ENCODE measurements at places on chromosomes 16 and 17.

DNA sequence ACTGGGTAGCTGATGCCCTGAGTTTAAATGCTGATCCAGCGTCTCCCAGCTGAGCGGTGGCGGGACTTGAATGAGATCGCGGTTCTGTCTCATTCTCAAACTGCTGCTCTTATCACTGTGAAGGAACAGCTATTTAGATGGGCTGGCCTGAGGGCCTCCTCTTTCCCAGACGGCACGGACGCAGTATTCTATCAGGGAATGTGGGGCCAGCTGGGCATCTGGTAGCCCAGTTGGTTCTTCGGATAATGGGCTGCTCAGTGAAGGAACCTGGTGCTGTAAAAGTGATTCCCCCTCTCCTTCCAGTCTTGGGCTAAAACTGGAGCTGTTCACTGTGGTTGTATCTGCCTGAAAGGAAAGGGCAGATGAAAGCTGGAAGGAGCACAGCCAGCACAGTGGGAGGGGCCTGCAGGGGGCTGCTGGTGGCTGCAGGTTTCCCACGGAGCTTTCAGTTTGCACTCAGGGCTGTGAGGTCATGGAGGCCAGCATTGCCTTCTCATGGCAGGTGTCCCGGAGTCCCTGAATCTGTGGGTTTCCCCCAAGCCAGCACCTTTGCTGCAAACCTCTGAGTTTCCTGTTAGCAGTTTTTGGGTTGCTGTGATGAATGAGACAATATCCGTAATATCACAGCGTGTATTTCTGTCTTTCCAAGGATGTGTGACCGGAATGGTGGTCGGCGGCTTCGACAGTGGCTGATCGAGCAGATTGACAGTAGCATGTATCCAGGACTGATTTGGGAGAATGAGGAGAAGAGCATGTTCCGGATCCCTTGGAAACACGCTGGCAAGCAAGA is 3.6 kb downstream of the IRF8 start:
- no peak for DNase-seq

- no peak for DNase-seq
These were observed 24.9 kb upstream of the CRYM start for GRCh38 chr16:21302898-21303528.

DNA sequence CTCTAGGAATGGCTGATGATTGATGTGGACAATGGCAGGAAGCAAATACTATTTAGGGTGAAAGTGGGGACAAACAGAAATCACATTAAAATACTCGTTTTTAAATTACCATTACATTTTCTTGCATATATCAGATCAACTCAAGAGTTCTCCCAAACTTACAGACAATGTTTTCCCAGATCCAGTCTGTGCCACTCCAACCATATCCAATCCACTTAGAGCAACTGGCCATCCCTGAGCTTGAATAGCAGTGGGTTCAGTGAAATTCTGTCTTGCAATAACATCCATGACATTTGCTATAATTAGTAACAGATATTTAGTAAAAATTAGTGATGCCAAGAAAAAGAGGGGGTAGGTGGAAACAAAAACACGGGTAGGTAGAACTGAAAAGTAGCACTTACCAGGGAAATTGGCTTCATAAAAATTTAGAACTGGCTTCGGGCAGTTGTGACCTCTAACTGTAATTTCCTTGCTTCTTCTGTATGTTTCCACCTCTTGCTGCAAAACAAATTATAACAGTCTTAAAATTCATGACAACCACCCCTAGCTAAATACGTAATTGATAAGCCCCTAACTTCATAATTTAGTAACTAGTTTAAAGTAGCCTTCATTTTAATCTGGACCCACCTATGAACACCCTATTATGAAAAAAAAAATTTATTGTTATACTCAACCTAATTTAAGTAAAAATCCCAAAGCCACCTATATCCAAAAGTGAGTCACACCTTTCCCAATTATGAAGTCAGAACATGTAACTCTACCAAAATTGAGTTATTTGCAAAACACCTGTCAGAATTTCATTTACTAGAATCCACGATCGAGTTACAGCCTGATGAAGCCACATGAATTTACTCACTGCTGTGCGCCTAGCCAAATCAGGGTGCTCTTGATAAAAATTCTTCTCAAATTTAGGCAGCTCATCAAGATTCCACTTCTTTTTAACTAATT is 2.0 kb downstream of the DDX5 start:
- DNase-seq = no peak

DNA sequence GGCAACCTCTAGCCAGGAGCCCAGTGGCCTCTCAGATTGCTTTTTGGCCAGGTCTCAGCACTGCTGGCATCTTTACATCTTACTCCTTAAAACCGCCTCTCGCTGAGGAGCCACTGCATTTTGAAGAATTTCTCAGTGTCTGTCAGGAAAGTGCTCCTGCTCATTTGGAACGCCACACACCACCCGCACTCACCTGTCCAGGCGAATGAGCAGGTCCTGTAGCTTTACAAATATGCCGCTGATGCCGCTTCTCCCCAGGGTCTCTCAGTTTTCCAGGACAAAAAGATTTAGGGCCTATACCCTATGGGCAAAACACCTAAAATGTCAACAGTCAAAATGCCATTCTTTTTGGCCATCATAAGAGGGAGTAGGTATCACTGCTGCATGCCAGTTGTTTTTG is 22.1 kb downstream of the CYB561 start:
- no peak for DNase-seq

DNA sequence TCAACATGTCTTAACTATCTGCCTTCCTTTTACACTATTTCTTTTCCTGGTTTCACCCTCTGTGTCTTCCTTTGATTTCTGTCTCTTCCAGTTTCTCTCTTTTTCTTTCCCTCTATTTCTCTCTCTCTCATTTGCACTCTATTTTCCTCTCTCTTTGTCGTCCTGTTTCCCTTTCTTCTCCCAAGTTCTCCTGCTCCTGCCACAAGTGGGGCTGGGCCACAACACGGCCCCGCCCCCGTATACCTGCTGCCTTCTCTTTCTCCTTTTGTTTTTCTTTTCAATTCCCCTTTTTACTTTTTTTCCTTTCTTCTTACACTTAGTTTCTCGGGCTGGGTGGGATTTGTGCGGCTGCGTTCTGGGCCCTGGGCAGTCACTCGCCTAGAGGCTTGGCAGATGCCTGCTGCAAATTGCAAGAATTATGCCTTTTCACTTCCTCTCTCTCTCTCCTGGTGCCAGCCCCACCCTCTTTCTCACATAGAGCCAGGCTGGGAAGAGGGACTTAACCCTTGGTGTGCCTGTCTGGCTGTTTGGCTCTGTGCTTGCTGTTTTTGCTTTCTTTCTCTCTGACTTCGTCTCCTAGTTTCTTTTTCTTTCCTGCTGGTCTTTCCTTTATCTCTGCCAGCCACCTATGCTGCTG is 2139.4 kb downstream of the TP53TG3F start:
- DNase-seq = no peak

- no peak for DNase-seq
These were observed 67.1 kb downstream of the CLEC18A start for GRCh38 chr16:70018254-70018653.

- DNase-seq = no peak
These were observed 327.4 kb upstream of the CCL2 start for GRCh38 chr17:33927732-33928133.

- DNase-seq = no peak
These were observed 2.1 kb downstream of the CHAD start for GRCh38 chr17:50466371-50467113.

GRCh38 chr17:45641541-45641940 is 142.6 kb upstream of the CRHR1 start:
- no peak for DNase-seq

DNA sequence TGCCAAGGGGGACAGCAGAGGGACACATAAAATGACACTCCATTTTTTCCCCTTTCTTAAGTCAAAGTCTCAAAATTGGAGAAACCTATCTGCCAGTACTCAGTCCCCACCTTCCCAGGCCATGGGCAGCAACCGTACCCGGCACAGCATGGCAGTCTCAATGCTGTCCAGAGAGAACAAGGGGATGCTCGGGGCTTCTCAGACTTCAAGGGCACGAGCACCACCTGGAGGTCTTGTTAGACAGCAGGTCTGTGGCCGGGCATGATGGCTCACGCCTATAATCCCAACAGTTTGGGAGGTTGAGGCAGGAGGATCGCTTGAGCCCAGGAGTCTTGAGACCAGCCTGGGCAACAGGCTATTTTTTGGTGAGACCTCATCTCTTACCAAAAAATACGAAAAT is 3.2 kb downstream of the DNAH17 start:
- DNase-seq = no peak

DNA sequence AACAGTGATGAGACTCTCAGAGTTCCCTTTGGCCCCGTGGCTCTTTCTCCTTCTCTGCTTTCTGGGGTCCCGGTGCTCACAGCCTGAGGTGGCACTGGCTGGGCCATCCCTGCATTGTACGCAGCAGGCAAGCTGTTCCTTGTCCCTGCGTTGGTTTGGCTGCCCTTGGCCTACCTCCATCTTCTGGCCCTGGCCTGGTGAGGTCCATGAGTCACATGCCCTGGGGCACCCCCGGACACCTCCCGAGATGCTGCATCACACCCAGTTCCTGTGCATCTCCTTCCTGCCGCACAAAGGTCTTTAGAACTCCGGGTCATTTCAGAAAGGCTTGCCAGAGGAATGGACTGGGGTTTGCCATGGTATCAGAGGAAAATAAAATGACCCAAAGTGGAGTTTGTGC is 9.5 kb downstream of the SULT1A2 start:
- DNase-seq = no peak

DNA sequence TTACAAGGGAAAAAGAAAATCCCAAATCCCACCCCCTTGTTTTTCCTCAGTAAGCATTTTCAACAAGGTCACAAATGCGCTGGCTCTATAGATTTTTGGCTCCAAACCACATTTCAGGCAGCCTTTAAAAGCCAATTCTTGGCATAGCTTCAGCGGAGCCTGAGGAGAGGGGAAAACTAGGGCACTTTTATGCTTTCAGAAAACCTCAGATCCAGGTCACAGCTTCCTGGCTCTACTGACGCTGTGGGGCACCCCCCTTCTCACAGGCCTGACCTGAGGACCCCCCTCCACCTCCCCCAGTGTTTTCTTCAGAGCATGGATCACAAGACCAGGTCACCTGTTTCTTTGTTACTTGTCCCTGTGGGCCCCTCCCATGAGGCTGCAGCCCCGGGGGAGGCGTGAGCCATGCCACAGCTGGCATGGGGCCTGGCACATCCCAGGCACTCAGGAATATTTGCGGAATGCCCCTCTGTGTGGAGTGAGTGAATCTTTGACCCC is 30.1 kb upstream of the MTSS2 start:
- DNase-seq = no peak

DNA sequence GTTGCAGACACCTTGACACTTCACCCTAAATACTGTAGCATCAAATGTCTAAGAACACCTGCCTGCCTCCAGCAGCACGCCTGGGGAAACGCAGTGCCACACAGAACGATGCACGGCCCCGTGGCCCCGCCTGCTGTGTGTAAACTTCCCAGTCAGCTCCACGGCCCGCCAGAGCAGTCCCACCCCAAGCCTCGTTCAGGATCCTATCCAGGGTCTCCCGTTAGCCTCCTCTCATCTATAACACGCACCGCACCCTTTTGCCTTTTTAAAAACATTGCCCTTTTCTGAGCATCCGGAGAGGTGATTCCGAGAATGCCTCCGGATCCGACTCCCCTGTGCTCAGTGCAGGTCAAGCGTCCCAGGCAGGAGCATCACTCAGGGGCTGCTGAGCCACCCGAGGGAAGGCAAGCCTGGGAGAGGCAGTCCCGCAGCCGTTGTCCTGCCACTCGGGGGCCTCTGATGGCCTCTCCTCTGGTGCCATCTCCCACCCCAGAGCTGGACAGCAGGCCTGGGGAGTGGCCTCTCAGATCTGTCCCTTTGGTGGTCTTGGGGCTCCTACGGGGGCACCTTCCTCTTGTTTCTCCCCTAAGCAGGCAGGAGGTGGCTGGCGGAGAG is 37.9 kb upstream of the SLC38A10 start:
- DNase-seq = no peak

DNA sequence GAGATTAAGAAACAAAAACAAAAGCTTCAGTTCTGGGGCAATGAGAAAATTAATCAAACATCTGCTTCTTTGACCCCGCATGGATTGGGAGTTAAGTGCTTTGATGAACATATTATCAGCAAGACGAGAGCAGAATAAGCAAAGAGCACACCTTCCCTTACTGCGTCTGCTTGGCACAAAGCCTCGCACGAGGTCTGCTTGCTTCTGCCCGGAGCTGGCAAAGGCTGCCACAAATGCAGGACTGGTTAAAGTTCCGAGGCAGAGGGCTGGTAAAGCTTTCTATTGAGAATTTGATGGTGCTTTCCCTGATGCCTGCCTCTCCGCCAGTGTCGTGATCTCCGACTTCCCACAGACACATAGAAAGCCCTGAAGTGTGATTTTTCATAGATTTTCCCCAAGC is 17.0 kb downstream of the VAT1L start:
- no peak for DNase-seq

DNA sequence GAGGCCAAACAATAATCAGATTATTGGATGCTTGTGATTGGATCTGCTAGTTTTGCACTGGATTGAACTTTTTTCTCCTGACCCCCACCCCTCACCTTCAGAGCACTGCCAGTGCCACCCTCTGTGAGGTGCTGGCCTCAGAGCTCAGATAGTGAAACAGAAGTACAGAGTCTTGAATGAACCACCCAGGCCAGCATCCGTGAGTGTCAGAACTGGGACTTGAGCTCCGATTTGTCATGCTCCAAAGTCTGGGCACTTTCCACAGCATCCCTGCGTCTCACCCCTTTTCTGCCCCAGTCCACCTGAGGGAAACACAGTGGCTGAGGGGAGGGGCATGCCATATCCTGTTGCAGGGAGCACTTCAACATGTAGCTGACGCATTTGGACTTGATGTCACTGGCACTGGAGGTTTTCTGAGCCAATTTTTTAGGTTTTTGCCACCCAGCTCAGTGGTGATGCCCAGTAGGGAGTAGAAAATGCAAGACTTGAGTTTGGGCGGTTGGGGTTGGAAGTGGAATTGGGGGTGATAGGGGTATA is 47.3 kb downstream of the SMPD3 start:
- no peak for DNase-seq

- DNase-seq = no peak
These were observed 297.5 kb downstream of the CA10 start for GRCh38 chr17:51860954-51861561.

DNA sequence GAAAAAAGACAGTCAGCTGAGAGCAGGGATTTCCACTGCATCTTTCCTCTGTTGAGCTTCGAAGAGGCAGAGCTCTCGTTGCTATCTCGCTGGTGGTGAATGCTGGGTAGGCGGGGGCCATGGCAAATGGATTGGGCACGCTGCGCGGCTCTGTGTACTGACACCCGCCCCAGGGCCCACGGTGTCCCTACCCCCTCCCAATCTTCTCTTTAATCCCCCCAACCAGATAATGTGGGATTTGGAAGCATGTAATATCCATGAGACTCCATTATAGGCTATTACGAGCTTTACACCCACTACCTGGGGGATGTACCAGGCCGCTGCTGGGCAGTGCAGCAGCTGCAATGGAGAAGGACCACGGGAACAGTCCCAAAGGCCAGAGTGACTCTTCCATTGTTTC is 8.3 kb downstream of the PIPOX start:
- DNase-seq = no peak
